Natural killer cell treated with Interleukin-12 subunit alpha and Interleukin-12 subunit beta and Interleukin-15 and Interleukin-18, amount 100 ng/mL, for 72 hours (primary cell): ENCODE measurements at places on chromosomes 4 and X.

GRCh38 chr4:186024637-186025407, 44.1 kb upstream of the TLR3 start:
- H3K36me3 ChIP-seq, result no peaks in the 10 kb centered on the region
- H3K4me3 ChIP-seq, result no peak overlapping the region
- no peaks in the 10 kb centered on the region for H3K4me1 ChIP-seq
- DNase-seq, result no peak
- no peak overlapping the region for H3K27ac ChIP-seq
- H3K27me3 ChIP-seq, result peaks cover 17% of the 10 kb centered on the region

DNA sequence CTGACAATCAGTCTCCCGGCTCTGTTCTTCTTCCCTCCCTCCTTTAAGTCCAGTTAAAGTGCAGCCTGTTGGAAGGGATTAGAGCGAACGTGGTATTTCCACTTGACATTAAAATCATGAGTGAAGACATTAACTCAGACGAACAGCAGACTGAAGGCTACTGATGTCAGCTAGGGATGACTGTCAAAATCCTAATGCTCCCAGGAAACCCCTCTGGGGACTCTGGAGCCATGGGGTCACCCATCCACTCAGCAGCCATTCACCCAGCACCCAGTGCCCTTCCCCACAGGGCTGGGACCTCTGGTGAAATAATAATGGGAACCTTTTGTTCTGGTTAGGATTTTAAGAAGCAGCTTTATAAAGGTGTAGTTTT, 113.9 kb downstream of the DRD5 start:
- no peak overlapping the region for H3K4me3 ChIP-seq
- H3K36me3 ChIP-seq, result no peaks in the 10 kb centered on the region
- peaks cover 11% of the 10 kb centered on the region for H3K27me3 ChIP-seq

GRCh38 chr4:82382751-82383150, 9.0 kb upstream of the HNRNPD start:
- peaks cover 7% of the 10 kb centered on the region for H3K27me3 ChIP-seq
- H3K4me3 ChIP-seq, result no peak overlapping the region
- no peak for DNase-seq
- no peak overlapping the region for H3K27ac ChIP-seq

DNA sequence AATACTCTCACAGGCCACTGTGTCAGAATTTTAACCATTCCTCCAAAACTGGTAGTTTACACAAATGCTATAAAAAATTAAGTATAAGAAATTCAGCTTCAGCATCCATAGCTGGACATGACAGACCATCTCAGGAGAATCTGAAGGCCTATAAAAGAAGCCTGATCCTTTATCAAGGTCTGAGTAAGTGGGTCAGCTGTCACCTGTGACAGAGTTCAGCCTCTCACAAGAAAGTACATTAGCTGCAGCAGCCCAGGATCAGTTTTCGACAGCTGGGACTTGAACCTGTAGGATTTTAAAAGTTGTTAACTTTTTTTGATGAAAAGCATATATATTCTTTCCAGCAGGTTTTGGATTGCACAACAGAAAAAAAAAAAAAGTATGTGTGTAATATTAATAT, 60.7 kb downstream of the PPP3CA start:
- H3K4me1 ChIP-seq, result peaks cover 49% of the 10 kb centered on the region
- no peaks in the 10 kb centered on the region for H3K36me3 ChIP-seq
- no peak overlapping the region for H3K27ac ChIP-seq
- no peak overlapping the region for H3K4me3 ChIP-seq

DNA sequence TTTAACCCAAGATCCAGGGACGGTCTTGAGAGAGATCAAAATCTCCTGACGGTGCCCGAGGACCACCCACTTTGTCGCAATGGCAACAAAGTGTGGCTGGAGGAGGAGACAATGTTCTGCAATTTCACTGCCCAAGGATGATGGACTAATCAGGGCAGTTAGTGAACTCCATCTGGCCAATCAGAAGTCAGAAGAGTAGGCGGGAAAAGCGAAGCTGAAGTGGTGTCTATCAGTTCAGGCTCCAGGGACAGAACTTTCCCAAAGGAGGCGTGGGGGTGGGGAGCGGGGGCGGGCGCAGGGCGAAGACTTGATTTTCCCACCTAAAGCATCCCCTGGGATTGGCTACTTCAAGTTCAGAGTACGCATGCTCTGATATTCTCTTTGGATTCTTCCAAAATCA, 25.6 kb downstream of the SPACA5B start:
- no peak for DNase-seq
- H3K27me3 ChIP-seq, result peaks cover 18% of the 10 kb centered on the region
- no peaks in the 10 kb centered on the region for H3K4me1 ChIP-seq

DNA sequence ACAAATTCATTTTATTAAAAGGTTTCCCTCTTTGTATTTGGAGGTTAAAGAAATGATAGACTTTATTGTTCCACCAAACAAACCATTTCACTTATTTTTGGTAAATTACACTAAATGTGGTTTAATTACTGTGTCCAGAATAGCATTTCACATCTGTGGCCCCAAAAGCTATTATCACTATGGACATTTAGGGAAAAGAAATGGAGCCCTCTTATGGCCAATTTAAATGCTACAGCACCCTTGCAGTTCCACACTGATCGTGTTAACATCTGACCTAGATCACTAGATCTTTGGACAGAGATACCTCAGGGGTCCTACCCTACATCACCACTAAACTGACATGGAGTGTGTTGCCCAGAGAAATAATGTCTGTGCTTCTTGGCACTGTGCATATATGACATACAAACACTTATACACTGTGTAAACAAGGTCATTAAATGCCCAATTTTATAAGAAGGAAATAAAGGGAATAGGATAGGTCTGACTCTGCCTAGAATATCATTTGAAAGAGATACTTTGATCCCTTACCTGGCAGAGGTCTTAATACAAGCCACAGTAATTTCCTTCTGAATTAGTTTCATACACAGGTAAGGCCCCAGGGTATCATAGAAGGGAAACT, 163.9 kb downstream of the KDR start:
- H3K4me3 ChIP-seq, result no peak overlapping the region
- no peaks in the 10 kb centered on the region for H3K36me3 ChIP-seq
- no peaks in the 10 kb centered on the region for H3K27me3 ChIP-seq
- peaks cover 19% of the 10 kb centered on the region for H3K4me1 ChIP-seq
- no peak overlapping the region for H3K27ac ChIP-seq

DNA sequence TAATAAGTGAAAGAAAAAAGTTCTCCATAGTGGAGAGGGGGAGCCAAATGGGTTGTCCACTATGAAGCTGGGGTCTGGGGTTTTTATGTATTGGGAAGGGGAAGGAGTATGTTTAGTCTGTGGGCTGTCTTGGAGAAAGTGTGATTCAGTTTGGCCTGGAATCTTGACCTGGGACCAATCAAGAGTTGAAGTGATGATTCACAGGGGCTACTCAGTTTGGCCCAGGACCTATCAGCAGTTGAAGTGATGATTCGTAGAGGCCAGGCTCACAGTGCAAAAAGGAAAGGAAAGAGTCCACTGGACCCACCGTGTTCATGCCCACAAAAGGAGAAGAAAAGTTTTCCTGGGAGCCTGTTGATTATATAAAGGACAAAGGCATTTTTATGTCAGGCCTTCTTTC, 47.3 kb upstream of the RAB9B start:
- no peak overlapping the region for H3K4me3 ChIP-seq
- H3K36me3 ChIP-seq, result no peaks in the 10 kb centered on the region
- no peak overlapping the region for H3K27ac ChIP-seq
- DNase-seq, result no peak
- H3K4me1 ChIP-seq, result no peaks in the 10 kb centered on the region

DNA sequence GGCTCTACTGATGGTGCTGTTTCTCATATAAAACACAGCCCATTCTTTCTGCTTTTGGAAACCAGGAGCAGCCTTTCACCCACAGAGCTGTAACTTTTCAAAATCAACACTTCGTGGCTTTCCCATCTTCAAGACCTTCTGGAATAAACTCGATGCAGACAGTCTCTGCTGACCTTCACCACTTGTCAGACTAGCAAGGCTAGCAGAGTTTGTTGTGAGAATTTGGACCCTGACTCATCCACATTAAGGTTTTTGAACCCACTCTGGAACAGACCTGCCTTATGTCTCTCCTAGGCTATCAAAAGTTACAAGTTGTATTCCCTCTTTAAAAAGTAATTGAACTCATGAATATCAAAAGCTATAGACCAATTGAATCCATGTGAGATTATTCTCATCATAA, 88.6 kb downstream of the MAML3 start:
- peaks cover 75% of the 10 kb centered on the region for H3K27me3 ChIP-seq
- peaks cover 5% of the 10 kb centered on the region for H3K36me3 ChIP-seq
- no peak for DNase-seq
- no peak overlapping the region for H3K4me3 ChIP-seq

GRCh38 chr4:143488687-143489086, 24.8 kb upstream of the SMARCA5 start:
- no peak for DNase-seq
- peaks cover 46% of the 10 kb centered on the region for H3K27me3 ChIP-seq
- no peak overlapping the region for H3K4me3 ChIP-seq
- no peak overlapping the region for H3K27ac ChIP-seq
- no peaks in the 10 kb centered on the region for H3K36me3 ChIP-seq
- H3K4me1 ChIP-seq, result no peaks in the 10 kb centered on the region

GRCh38 chrX:1384658-1385252, 7.2 kb downstream of the SLC25A6 start:
- H3K27ac ChIP-seq, result no peak overlapping the region
- no peaks in the 10 kb centered on the region for H3K27me3 ChIP-seq
- no peak overlapping the region for H3K4me3 ChIP-seq
- H3K36me3 ChIP-seq, result peaks cover 13% of the 10 kb centered on the region
- DNase-seq, result no peak

DNA sequence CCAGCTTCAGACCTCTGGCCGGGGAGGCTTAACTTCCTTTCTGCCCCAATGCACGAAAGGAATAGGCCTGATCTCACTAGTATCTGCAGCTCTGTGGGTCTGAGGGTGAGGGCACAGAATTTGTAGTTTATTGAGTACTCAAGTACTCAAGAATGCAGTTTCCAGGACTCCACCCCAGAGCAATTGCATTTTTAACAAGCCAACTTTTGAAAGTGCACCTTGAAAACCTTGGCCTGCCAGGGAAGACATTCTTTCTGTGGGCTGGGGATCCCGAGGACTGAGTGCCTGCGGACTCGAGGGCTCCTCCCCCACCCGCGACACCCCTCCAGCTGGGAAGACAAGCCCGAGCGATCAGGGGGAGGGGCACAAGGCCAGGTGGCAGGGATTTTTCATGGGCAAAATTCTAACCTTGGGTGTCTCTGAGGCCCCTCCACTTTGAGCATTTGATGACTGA, 22.4 kb downstream of the RS1 start:
- no peaks in the 10 kb centered on the region for H3K27me3 ChIP-seq
- no peak overlapping the region for H3K4me3 ChIP-seq
- H3K36me3 ChIP-seq, result no peaks in the 10 kb centered on the region
- peaks cover 2% of the 10 kb centered on the region for H3K4me1 ChIP-seq
- no peak for DNase-seq

GRCh38 chr4:68463796-68464195, 16.5 kb downstream of the TMPRSS11E start:
- no peak for DNase-seq
- no peaks in the 10 kb centered on the region for H3K27me3 ChIP-seq
- no peak overlapping the region for H3K27ac ChIP-seq
- no peaks in the 10 kb centered on the region for H3K4me1 ChIP-seq
- no peaks in the 10 kb centered on the region for H3K36me3 ChIP-seq

- no peak for DNase-seq
- no peak overlapping the region for H3K27ac ChIP-seq
- H3K4me3 ChIP-seq, result no peak overlapping the region
- no peaks in the 10 kb centered on the region for H3K27me3 ChIP-seq
- peaks cover 27% of the 10 kb centered on the region for H3K4me1 ChIP-seq
Observed at GRCh38 chrX:124228849-124229248, 103.6 kb upstream of the TEX13D start.

GRCh38 chrX:39750848-39751247, 346.9 kb downstream of the BCOR start:
- no peaks in the 10 kb centered on the region for H3K36me3 ChIP-seq
- H3K4me3 ChIP-seq, result no peak overlapping the region
- DNase-seq, result no peak
- no peaks in the 10 kb centered on the region for H3K27me3 ChIP-seq
- no peak overlapping the region for H3K27ac ChIP-seq

GRCh38 chr4:7844594-7844991, 95.1 kb downstream of the AFAP1 start:
- no peak overlapping the region for H3K4me3 ChIP-seq
- no peaks in the 10 kb centered on the region for H3K36me3 ChIP-seq
- H3K27me3 ChIP-seq, result peaks cover 7% of the 10 kb centered on the region
- DNase-seq, result no peak
- no peak overlapping the region for H3K27ac ChIP-seq

- H3K4me1 ChIP-seq, result peaks cover 14% of the 10 kb centered on the region
- H3K27ac ChIP-seq, result no peak overlapping the region
- peaks cover 12% of the 10 kb centered on the region for H3K36me3 ChIP-seq
- H3K4me3 ChIP-seq, result no peak overlapping the region
Observed at GRCh38 chr4:139603576-139604410, 47.8 kb upstream of the SETD7 start.

- H3K27ac ChIP-seq, result no peak overlapping the region
- H3K36me3 ChIP-seq, result no peaks in the 10 kb centered on the region
- no peak for DNase-seq
- peaks cover 6% of the 10 kb centered on the region for H3K27me3 ChIP-seq
Observed at GRCh38 chr4:38236003-38236402, 275.8 kb downstream of the PTTG2 start.

DNA sequence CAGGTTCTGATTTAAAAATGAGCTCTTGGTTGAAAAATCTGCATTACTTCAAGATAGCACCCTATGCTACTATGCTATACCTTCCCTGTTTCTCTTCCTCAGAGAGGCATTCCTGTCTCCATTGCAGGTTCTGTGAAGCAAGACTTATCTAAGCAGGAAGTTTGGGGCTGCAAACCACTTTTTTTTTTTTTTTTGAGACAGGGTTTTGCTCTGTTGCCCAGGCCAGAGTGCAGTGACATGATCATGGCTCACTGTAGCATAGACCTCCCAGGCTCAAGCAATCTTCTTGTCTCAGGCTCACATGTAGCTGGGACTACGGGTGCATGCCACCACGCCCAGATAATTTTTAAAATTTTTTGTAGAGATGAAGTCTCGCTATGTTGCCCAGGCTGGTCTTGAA, 4.0 kb upstream of the CCNG2 start:
- no peaks in the 10 kb centered on the region for H3K27me3 ChIP-seq
- H3K27ac ChIP-seq, result no peak overlapping the region
- no peaks in the 10 kb centered on the region for H3K36me3 ChIP-seq
- H3K4me1 ChIP-seq, result peaks cover 10% of the 10 kb centered on the region
- DNase-seq, result no peak

GRCh38 chrX:29231800-29232199, 644.6 kb downstream of the IL1RAPL1 start:
- H3K27ac ChIP-seq, result no peak overlapping the region
- H3K4me1 ChIP-seq, result no peaks in the 10 kb centered on the region
- no peaks in the 10 kb centered on the region for H3K27me3 ChIP-seq
- no peak for DNase-seq
- no peaks in the 10 kb centered on the region for H3K36me3 ChIP-seq

- no peaks in the 10 kb centered on the region for H3K36me3 ChIP-seq
- no peak overlapping the region for H3K27ac ChIP-seq
- DNase-seq, result no peak
Observed at GRCh38 chr4:10872833-10873517, 188.4 kb upstream of the CLNK start.

DNA sequence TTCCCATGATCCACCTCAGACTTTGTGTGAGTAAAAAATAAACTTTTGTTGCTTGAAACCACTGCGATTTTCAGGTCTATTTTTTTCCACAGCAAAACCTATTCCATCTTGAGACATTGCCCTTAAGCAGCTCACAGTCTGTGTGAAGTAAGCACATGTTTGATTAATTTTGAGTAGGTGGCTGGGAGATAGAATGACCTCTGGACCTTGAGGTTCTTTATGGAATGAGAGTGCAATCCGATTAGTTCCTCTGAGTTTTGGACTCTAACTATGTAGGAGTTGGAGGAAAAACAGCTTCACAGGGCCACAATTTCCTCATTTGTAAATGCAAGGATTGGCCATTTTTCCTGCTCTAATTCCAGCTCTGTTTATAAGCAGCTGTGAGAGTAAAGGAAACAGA, 234.1 kb upstream of the IGFBP7 start:
- H3K27ac ChIP-seq, result no peak overlapping the region
- no peak overlapping the region for H3K4me3 ChIP-seq
- peaks cover 5% of the 10 kb centered on the region for H3K27me3 ChIP-seq
- no peaks in the 10 kb centered on the region for H3K36me3 ChIP-seq
